ENCODE measurements at places on chromosomes 11 and 22.

GRCh38 chr22:48670731-48671130, 1156.9 kb downstream of the BRD1 start:
- no peak for DNase-seq

GRCh38 chr11:9604134-9604533, 30.7 kb downstream of the WEE1 start:
- DNase-seq: no peak

- DNase-seq: no peak
Measured at GRCh38 chr11:115873813-115874212, 369.6 kb upstream of the CADM1 start.

GRCh38 chr11:28337701-28338100, 229.5 kb downstream of the METTL15 start:
- DNase-seq: no peak

GRCh38 chr11:17544181-17544622, at the start of gene USH1C:
USH1C (minus strand) TSS chr11:17544416; CDS start chr11:17544307, 109 bp downstream.
- DNase-seq: no peak

- no peak for DNase-seq
Measured at GRCh38 chr11:134398644-134399292, 13.3 kb downstream of the B3GAT1 start.

DNA sequence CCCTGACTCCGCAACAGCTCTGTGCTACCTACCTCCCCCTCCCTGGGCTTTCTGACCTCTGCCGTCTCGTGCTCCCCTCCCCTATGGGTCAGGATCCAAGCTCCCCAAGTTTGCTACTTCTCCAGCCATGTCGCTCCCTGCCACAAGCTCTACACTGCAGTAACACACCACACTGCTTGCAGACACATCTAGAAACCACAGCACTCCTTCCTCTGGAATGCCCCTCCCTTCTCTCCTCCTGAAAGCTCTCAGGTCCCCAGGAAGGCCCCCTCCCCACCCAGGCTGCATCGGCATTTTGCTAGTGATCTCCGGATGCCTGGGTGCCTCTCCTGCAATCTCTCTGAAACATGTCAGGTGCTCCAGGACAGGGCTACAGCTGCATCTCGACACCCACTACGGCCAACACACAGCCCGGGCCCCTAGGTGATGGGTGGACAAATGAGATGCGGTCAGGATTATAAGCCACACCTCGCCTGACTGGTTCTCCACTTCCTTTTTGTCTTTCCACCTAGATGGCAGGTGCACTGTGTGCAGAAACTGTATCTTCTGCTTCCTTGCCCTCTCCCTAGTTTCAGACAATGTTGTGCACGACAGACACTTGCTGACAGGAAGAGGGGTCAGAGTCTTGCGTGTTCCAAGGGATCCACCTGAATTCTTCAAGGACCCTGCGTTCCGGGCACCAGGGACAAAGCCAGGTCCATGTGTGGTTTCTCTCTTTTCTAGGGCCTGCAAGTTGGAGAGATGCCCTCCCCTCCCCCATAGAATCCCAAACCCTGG, 22.9 kb downstream of the RPUSD4 start:
- DNase-seq: no peak

DNA sequence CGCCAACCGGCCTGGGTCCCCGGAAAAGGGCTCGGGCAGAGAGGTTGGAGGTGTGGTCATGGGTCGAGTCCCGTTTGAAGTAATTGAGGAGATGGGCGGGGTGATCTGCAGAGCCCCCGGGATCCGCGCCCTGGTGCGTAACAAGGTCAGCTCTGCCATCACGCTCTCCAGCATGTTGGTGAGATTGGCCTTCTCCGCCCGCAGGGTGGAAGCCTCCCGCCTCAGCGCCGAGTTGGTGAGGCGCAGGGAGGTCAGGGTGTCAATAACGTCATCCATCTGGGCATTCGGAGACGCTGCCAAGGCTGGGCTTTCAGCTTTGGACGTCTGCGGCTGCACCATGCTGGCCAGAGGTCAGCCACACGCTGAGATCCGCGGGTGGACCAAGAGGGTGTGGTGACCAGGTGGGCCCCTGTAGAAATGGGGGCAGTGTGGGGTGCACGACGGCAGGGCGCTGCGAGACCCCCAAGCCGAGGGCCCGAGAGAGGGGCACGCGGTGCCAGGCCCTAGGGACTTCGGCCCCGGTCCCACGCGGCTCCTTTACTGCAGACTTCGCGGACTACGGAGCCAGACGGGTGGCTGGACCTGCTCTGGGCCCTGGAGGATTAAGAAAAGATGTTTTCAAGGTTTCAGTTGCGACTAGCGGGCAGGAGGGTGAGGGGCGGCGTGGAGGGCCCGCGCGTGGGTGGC, 672 bp downstream of the RTL6 start:
- DNase-seq: peak; percentile 39

GRCh38 chr22:44080936-44081861, 57.1 kb downstream of the PARVB start:
- peak; percentile 78 for DNase-seq

DNA sequence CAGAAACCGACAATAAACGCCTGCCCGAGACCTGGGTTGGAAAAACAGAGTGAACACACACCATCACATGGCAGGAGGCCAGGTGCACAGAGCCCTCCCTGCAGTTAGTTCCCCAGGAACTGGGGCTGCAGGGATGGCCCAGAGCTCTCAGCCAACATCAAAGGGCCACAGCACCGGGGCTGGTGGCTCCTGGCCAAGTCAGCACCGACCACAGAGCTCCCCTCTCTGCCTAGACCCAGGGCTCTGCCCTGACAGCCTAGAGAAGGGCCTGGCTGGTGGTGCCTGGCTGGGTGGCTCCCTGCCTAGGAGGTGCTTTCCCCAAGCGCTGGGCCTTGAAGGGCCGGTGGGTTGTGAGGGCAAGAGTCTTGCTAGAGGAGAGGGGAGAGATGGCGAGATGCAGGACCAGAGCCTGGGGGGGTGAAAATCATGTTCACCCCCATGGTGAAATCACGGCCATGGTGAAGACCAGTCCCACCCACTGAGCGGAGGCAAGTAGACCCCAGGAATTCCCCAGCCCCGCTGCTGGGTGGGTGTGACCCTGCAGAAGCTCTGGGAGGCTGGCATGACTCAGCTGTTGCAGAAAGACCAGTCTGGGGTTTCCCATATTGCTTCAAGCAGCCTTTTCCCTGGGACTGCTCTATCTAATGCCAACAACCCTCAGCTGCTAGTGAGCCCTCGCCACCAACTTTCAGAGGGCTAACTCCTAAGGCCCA, 7.2 kb upstream of the BID start:
- DNase-seq: peak; percentile 37

DNA sequence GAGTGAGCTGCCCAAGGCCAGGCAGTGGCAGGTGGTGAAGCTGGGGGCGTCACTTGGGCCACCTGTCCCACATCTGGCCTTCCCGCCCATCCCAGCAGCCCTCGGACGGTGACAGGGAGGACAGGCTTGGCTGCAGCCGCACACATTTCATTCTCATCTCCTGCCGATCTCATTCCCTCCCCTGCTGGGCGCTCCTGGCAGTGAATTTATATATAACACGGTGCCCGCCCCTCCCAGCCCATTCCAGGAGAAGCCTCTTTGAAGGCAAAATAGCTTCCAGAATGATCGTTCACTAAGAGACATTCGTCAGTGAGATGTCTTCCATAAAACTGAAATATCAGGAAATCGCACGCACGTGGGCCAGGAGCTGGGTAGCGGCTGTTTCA, 861.3 kb downstream of the TBC1D22A start:
- no peak for DNase-seq

DNA sequence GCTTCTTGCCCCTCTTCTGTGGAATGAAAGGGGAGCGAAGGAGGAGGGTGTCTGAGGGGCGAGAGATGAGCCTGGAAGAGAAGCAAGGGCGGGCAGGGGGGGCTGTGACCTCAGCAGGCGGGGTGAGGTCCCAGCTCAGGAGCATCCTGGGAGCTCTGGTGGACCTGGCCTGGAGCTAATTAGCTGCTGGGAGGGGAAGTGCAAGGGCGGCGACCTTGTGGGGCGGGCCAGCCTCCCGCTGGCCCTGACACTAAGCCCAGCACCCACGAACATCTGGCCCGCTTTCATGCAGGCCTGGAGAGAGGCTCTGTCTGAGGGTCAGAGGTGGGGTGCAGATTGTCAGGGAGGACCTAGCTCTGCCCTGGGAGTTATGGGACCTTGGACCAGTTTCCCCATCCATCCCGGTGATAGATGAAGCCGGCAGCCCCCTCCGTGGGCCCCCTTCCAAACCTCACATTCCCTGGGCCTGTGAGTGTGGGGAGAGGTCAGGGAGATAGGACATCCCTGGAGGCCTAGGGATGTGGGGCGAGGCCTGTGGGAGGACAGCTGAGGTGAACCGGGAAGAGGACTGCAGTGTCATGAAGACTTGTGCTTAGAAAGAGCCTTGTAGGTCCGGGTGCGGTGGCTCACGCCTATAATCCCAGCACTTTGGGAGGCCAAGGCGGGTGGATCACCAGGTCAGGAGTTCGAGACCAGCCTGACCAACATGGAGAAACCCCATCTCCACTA, 28.5 kb upstream of the CD82 start:
- DNase-seq: no peak

DNA sequence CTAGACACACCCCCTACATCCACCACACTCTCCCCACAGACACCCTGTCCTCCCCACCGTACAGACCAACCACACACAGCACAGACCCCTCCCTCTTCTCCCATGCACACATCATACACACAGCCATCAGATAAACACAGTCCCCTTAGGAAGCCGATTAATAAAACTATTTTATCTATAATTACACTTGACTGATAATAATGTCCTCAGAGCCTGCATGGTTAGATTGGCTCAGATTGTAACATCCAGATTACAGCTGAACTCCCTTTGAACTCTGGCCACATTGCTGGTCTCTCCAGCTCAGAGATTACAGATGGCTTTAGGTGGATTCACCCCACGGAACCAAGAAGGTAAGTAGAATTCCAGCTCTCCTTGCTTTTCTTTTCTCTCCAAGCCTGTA, 9.5 kb upstream of the ELF5 start:
- DNase-seq: no peak

DNA sequence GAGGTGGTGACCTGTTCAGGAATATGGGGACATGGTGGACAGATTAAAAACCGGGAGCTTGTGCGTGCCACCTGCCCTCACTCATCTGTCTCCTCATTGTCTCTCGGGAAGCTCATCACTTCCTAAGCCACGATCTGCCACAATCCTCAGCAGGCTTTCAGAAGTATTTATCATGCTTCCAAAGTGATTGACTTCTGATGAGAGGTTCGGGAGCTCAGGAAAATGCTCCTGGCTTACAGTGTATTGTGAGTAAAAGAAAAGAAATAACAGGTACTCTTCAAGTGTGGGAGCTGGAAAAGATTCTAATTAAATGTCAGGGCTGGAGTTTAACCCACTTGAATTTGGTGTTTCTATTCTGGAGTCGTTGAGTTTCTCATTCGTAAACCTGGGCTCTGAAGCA, 91.9 kb upstream of the DRD2 start:
- no peak for DNase-seq

GRCh38 chr11:57303280-57303989, 21.3 kb downstream of the TNKS1BP1 start:
- no peak for DNase-seq

DNA sequence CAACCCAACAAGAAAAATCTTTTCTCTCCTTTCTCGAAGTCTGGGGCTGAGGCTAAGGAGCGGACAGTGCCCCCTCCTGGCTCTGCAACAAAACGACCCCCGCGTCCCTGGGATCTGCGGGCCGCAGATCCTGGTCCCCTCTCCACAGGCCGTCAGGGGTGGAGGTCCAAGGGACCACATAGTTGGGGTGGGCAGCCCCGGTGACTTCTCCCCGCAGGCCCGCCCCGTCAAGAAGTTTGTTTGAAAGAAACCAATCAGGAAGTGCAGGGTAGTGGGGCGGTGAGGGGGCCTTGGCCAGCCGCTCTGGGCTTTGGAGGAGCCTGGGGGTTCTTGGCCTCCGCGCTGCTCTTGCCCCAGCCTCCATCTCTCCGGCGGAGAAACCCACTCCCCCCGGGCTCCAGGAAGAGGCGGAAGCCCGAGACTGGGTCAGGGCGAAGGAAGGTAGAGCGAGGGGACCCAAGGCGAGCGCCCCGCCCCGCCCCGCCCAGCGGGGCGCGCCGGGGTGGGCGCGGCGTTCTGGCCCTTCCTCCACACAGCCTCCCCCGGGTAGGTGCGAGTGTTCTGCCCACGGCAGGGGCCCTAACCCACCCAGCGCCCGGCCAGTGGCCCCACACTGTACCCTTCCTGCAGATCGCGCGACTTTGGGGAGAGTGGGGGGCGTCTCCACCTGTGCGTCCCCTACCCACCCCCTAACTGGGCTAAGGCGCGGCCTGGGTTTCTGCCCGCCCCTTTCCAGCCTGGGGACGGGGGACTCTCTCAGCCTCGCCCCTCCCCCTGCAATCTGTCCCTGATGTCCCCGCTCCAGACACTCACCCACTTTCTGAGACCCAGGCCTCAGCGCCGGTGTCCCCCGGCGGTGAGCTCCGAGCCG, 1.3 kb downstream of the TP53I11 start:
- DNase-seq: peak; percentile 62

- no peak for DNase-seq
Measured at GRCh38 chr11:78925387-78925786, 350.7 kb upstream of the NARS2 start.

- DNase-seq: no peak
Measured at GRCh38 chr11:32840587-32840986, 10.9 kb downstream of the PRRG4 start.

- DNase-seq: peak; percentile 84
Measured at GRCh38 chr11:63837027-63837688, 1.8 kb upstream of the MARK2 start.

DNA sequence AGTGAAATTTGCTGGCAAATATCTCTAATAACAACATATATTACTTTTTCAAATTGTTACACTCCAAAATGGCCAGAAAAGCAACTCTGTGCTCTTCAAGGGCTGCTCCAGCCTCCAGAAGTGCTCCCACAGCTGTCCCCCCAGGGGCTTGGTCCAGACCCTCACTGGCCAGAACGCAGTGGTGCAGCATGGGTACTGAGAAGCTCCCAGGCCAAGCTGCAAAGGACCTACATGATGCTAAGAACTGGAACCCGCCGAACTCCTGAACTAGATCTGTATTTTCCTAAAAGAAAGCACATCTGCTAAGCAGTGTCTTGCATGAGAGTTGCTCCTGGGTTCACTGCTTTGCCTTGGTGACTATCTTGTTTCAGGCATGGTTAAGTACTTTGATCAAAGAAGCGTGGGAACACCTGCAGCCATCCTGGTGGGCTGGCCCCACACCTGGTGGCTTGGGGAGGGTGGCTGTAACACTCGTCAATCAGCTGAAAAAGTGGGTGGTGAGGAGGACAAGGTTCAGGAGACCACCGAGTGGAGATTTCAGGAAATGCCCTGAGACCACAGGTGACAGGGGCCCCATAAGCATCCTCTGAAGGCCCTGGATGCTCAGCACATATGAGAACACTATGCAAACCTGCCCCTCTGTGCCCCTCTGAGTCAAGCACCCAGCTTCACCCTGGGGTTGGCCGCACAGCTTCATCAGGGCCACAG, 72.7 kb upstream of the PITPNB start:
- DNase-seq: no peak

- no peak for DNase-seq
Measured at GRCh38 chr11:32447252-32447651, 11.9 kb upstream of the WT1 start.

Data from right hindlimb (tissue), 1 donor.